AG10803 (cell line): ENCODE measurements at places on chromosomes 5 and 9.
A peak's percentile ranks its signal among the peaks of the same experiment; 100 is the strongest.

GRCh38 chr5:24177821-24178220, 467.0 kb downstream of the CDH10 start:
- DNase-seq = peak; percentile 16

GRCh38 chr9:126306071-126306647, 20.5 kb upstream of the MVB12B start:
- DNase-seq = no peak

DNA sequence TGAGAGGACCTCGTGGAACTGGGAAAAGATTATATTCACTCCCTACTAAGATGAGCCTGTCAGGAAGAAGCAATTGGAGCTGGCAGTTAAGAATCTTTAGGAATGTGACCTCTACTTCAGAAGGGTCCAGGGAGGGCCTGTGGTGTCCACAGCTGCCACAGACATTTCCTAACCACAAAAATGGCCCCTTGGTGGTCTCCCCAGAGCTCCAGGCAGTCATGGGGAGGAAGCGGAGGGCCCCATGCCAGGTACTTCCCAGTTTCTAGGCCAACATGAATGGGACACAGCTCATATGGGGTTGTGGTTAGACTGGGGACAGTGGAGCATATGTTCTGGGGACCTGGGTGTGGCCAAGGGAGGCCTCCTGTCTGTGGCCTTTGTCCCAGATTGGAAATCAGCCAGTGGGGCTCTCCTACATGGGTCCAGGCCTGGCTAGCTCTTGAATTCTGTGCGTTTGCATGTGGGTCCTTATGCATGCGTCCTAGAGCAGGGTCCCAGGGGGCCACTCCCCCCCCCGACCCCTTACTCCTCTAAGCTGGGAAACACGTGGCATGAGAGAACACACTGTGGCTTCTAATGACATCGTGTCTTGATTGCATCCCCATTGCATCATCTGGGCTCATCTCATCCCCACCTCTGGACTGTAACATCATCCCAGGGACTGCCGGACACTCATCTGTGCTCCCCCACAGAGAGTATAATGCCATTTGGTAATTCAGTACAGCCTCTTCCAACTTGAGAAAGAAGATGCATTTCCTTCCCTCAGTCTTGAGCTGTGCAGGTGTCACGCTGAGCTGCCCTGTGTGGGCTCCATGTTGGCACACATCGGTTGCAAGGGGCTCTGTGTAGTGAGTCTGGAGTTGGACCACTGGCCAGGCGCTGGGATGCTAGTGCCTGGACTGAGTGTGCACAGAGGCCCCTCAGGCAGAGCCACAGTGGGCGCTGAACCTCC, 31.3 kb downstream of the IRF1 start:
- DNase-seq = peak; percentile 85

DNA sequence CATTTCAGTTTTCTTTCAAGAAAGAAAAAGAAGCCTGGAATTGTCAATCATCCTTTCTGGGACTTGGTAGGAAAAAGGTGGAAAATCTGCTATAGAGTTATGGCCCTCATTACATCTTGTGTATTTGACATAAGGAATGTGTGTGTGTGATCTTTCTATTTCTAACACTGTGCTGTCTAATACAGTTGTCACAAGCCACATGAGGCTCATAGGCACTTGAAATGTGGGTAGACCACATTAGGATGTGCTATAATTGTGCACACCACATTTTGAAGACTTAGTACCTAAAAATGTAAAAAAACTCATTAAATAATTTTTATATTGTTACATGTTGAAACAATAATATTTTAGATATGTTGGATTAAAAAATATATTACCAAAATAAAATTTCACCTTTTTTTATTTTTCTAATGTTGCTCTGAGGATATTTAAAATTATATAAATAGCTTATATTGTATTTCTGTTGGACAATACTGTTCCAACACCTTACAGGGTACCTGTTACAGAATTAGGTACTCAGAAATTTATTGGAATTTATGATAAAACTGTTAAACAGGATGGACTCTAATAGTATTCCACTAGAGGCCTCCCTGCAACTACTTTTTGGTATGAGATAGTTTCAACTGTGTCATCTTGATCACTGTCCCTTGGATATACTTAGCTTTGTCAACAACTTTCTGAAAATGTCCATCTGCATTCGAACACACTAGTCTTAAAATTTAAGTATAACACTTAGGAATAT, 18.4 kb downstream of the MSANTD3 start:
- no peak for DNase-seq
